ENCODE measurements at places on chromosomes 1 and 21. TPM values are rescaled to one million over a fixed set of nuclear protein-coding genes. Genes with fewer than 3 reads are reported as not detected.

- H3K4me1 ChIP-seq, result peaks cover 63% of the 10 kb centered on the region
- H3K27me3 ChIP-seq, result no peaks in the 10 kb centered on the region
- peak; percentile 76 for DNase-seq
These were observed 26.9 kb upstream of the RAP1A start for GRCh38 chr1:111592389-111593361.

DNA sequence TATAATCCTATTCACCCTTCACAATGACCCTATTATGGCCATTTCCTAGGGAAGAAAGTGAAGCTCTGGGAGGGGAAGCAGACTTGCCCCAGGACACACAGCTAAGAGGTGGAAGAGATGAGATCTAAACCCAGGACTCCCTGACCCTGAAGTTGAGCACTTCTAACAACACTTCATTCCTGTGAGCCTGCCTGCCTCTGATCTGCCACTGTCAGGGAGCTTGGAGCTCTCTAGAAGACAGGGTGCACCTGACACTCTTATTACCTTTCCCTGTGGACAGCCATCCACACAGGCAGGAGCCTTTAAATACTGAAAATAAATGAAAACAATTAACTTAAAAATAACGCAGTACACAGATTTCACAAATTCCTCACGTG is 599 bp downstream of the MKNK1 start:
- H3K27ac ChIP-seq, result peak overlapping the region; percentile 14
- DNase-seq, result no peak
- H3K36me3 ChIP-seq, result peaks cover 6% of the 10 kb centered on the region
- H3K27me3 ChIP-seq, result no peaks in the 10 kb centered on the region
- H3K4me3 ChIP-seq, result peak overlapping the region; percentile 95
- peaks cover 15% of the 10 kb centered on the region for H3K4me1 ChIP-seq

DNA sequence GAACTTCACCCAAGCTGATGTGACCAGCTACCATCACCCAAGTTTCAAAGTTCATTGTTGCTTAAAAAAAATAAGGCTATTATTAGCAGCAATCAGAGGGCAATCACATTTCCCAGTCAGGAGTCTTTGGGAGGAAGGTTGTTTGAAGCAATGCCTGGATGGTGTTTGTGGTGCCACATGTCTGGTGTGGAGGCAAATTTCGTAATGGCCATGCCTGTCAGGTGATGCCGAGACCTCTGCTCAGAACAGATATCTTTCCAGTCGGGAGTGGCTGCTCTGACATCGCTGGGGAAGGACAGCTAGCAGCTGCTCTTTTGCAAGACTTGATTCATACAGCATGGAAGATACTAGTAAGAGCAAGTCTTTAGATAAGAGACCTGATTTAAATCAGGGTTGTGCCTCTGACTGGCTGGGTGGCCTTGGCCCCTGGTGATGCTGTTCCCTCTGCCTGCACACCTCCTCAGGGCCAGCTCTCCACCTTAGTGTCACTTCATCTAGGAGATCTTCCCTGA is 187.8 kb upstream of the JUN start:
- H3K4me3 ChIP-seq, result no peak overlapping the region
- no peaks in the 10 kb centered on the region for H3K27me3 ChIP-seq
- H3K27ac ChIP-seq, result no peak overlapping the region
- H3K36me3 ChIP-seq, result no peaks in the 10 kb centered on the region
- H3K4me1 ChIP-seq, result peaks cover 37% of the 10 kb centered on the region

- no peak overlapping the region for H3K27ac ChIP-seq
- H3K4me3 ChIP-seq, result no peak overlapping the region
- no peaks in the 10 kb centered on the region for H3K36me3 ChIP-seq
- no peak for DNase-seq
These were observed 209.7 kb upstream of the VAMP3 start for GRCh38 chr1:7561331-7561921.

- H3K4me1 ChIP-seq, result no peaks in the 10 kb centered on the region
- H3K27me3 ChIP-seq, result no peaks in the 10 kb centered on the region
- no peak overlapping the region for H3K4me3 ChIP-seq
- no peaks in the 10 kb centered on the region for H3K36me3 ChIP-seq
These were observed 70.0 kb upstream of the PTGS2 start for GRCh38 chr1:186750257-186750656.

DNA sequence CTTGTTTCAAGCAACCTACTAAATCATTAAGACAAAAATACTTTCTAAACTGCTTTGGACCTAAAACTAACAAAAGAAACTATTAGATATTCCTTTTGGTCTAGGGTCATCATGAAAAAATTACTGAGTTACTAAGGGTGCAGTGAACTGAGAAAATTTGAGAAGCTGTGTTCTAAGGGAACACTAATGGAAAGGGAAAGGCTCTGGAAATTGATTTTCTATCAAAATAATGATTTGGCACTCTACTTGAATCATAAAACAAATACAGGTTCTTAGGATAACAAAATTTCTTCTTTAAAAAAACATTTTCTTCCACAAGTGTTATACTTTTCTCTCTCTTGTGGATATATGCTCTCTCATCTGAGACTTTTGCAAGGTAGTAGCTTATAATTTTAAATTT is 213.5 kb downstream of the DNAH14 start:
- H3K36me3 ChIP-seq, result no peaks in the 10 kb centered on the region
- no peak overlapping the region for H3K4me3 ChIP-seq
- no peak for DNase-seq
- no peaks in the 10 kb centered on the region for H3K27me3 ChIP-seq
- H3K27ac ChIP-seq, result no peak overlapping the region

DNA sequence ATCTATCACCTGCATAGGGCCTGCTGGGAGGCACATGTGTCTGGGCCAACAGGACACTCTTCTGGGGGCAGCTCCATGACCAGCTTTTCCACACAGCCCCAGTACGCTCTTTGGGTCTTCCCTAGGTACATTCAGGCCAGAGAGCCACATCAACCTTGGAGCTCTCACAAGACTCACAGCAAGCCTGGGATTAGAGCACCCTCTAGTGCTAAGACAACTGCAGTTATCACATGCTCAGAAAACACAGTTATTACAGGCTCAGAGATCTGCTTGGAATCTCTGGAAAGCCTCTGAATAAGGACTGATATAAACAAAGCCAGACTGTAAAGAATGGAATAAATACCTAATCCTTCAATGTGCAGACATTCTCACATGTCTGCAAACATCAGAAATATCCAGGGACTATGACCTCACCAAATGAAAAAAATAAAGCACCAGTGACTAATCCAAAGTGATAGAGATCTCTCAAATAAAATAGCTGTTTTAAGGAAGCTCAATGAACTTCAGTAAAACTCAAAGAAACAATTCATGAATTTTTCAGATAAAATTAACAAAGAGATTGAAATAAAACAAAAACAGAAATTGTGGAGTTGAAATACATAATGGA is 563.9 kb upstream of the NR5A2 start:
- no peaks in the 10 kb centered on the region for H3K36me3 ChIP-seq
- H3K4me1 ChIP-seq, result peaks cover 5% of the 10 kb centered on the region
- H3K27me3 ChIP-seq, result no peaks in the 10 kb centered on the region

DNA sequence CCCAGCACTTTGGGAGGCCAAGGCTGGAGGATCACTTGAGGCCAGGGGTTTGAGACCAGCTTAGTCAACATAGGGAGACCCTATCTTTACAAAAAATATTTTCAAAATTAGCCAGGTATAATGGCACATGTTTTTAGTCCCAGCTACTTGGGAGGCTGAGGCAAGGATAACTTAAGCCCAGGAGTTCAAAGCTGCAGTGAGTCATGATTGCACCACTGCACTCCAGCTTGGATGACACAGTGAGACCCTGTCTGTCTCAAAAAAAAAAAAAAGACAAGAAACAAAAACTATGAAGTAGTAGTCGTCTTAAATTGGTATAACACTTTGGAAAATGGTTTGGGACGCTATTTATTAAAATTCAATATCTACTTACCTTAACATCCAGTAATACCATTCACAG is 7.7 kb downstream of the AIM2 start:
- no peak overlapping the region for H3K4me3 ChIP-seq
- H3K4me1 ChIP-seq, result peaks cover 87% of the 10 kb centered on the region
- H3K27me3 ChIP-seq, result no peaks in the 10 kb centered on the region
- no peak for DNase-seq

GRCh38 chr1:157073944-157074685 is 25.5 kb downstream of the ETV3L start:
- peaks cover 4% of the 10 kb centered on the region for H3K4me1 ChIP-seq
- H3K27ac ChIP-seq, result no peak overlapping the region
- peaks cover 14% of the 10 kb centered on the region for H3K27me3 ChIP-seq
- H3K36me3 ChIP-seq, result no peaks in the 10 kb centered on the region
- peak; percentile 36 for DNase-seq

DNA sequence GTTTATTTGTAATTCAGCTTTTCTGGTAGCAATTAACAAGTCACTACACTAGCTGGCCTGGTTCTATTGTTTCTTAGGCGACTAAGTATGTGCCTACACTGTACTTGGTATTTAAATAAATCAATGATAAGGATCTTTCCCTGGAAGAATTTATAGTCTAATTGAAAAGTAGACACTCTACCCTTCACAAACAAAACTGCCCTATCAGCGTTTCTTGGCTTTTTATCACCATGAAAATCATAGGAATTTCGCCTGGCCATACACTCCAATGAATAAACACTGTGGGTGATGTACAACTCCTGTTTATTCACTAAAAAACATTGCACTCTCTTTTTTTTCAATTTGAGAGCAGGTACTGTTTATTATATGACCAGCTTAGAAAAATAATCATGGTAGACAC is 702.9 kb upstream of the ADGRL2 start:
- no peak overlapping the region for H3K4me3 ChIP-seq
- no peaks in the 10 kb centered on the region for H3K36me3 ChIP-seq

DNA sequence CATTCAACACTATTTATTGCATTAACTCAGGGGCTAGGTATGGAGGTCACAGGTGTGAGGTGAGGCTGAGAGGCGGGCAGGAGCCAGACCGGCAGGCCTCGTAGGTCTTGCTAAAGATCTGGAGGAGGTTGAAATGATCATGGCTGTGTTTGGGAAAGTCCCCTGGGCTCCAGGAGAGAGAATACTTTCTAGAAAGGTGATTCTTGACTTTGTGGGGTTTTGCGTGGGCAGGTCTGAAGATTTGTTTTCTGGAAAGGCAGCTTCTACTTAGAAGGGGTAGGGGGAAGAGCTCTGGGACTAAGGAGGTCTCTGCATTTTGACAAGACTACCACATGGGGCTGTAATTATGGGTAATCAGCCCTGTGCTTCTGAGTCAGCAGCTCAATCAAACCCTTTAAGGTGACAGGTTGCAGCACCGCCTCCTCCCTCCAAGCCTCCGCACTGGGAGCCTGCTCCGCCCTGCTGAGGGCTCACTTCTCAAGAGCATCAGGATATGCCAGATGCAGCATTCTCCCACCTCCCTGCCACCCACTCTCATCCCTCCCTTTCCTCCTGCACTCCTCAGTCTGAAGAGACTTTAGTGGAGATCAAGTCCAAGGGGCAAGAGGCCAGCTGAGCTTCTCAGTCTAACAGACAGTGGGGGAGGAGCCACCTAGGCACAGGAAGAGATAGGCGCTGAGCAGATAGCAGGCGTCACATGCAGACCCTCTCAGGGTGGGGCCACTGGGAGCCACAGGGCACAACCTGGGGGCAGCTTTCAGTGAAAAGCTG is 30.5 kb downstream of the SLC30A1 start:
- peaks cover 5% of the 10 kb centered on the region for H3K27me3 ChIP-seq
- no peaks in the 10 kb centered on the region for H3K4me1 ChIP-seq
- DNase-seq, result no peak
- no peak overlapping the region for H3K27ac ChIP-seq

GRCh38 chr1:56709269-56709880 is 64.3 kb downstream of the PRKAA2 start:
- H3K4me3 ChIP-seq, result no peak overlapping the region
- no peaks in the 10 kb centered on the region for H3K36me3 ChIP-seq
- no peaks in the 10 kb centered on the region for H3K27me3 ChIP-seq
- no peak overlapping the region for H3K27ac ChIP-seq
- DNase-seq, result peak; percentile 61

GRCh38 chr21:15671188-15671587 is 58.6 kb upstream of the USP25 start:
- DNase-seq, result no peak
- no peak overlapping the region for H3K27ac ChIP-seq
- no peaks in the 10 kb centered on the region for H3K36me3 ChIP-seq
- H3K27me3 ChIP-seq, result no peaks in the 10 kb centered on the region
- H3K4me3 ChIP-seq, result no peak overlapping the region
- no peaks in the 10 kb centered on the region for H3K4me1 ChIP-seq

GPR25 gene
- 1.1 TPM for polyA plus RNA-seq

FAM43B gene
- polyA plus RNA-seq, result not detected

CYP4X1 gene
- not detected for polyA plus RNA-seq

S100A5 gene
- not detected for polyA plus RNA-seq

TAS1R1 gene
- not detected for polyA plus RNA-seq

All from B cell (primary cell).